ENCODE measurements at places on chromosomes 5 and 9.

DNA sequence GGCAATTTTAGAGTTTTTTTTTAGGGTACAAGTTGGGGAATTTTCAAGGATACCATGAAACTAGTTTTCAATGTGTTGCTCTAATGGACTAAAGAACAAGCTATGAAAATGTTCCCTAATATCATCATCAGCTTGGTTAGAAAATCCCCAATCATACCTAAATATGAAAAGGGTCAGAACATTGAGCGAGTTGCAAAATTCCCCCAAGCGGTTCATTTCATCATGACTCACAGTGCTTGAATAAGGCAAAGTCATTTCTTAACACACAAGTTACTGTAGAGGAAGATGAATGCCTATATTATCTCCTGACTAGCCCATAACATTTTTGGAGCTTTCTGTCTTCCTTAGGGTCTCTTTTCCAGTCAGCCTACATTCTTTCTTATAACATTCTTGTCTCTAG, 62.7 kb downstream of the ST8SIA4 start:
- DNase-seq, result no peak

- DNase-seq, result peak; percentile 37
These were observed 718 bp upstream of the DENND4C start for GRCh38 chr9:19229595-19230354.

GRCh38 chr5:151522226-151522625, 68.9 kb downstream of the FAT2 start:
- no peak for DNase-seq

DNA sequence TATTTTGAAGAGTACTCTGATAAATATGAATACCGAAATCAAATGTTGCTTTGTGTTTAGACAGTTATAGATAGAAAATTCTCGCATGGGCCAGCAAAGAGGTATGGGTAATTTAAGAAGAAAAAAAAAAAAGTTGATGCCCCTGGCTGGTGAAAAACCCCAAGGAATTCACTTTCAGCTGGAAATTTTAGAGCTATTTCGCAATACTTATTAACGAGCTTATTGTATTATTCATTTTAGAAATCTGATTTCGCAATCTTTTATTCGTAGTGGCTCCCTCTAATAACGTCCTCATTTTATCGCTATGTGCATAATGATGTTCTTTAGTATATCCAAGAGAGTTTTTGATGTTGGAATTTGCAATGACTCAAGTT, 18.5 kb upstream of the FER start:
- no peak for DNase-seq

GRCh38 chr5:126939887-126940286, 90.5 kb downstream of the MARCHF3 start:
- no peak for DNase-seq

DNA sequence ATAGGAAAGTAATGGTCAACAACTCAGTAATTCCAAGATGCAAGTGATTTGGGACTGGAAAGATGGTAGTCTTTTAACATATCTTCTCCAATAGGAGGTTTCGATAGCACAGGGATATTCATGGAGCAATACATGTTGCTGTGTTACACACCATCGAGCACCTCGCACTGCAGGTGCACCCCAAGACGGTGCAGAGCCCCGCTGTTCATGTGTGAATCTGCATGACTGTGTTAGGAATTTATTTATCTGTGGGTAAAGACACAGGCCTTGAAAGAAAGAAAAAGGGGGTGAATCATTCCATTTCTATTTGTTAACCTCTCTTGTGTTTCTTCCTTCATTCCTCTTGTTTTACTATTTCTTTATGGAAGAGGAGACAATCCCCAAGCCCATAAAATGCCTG, 217.1 kb downstream of the EBF1 start:
- DNase-seq, result no peak

GRCh38 chr9:94771096-94771495, 44.6 kb downstream of the AOPEP start:
- no peak for DNase-seq
